M059J (cell line): ENCODE measurements at places on chromosomes 12 and 14. TPM values are rescaled to one million over a fixed set of nuclear protein-coding genes. Genes with fewer than 3 reads are reported as not detected.

The ARPC3 gene
- 987 and 1,311 TPM in 2 replicates for total RNA-seq

The KCNC2 gene
- total RNA-seq: not detected in 2 replicates

- peak; percentile 41 for DNase-seq
These were observed 110.5 kb downstream of the ASCL4 start for GRCh38 chr12:107884769-107885694.

GRCh38 chr14:58639198-58639565 lies 1.4 kb downstream of the DACT1 start:
- DNase-seq: no peak

- no peak for DNase-seq
These were observed 287.8 kb downstream of the ADGRD1 start for GRCh38 chr12:131241517-131241916.

DNA sequence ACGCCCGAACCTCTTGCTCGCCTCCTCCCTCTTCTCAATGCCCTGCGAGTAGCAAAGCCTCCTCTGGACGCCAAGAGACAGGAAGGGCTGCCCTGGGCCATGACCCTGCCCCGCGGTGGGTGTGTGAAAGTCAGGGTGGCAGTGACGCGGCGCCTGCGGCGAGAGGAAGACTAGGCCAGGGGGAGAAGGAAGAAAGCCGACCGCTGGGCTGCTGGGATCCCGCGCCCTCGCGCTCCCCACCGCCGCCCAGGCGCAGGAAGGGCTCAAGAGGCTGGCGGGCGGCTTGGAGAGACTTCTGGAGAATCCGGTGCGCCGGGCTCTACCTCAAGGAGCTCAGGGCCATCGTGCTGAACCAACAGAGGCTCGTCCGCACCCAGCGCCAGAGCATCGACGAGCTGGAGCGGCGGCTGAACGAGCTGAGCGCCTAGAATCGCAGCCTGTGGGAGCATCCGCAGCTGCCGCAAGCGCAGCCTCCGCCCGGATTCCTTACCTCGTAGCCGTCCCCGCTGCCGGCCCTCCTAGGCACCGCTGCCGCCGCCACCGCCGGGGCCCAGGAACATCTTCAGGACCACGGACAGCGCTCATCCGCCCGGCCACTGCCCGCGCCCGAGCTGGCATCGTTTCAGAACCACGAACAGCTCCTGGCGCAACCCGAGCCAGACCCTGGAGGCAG lies 105.0 kb upstream of the PRB2 start:
- DNase-seq: peak; percentile 60

DNA sequence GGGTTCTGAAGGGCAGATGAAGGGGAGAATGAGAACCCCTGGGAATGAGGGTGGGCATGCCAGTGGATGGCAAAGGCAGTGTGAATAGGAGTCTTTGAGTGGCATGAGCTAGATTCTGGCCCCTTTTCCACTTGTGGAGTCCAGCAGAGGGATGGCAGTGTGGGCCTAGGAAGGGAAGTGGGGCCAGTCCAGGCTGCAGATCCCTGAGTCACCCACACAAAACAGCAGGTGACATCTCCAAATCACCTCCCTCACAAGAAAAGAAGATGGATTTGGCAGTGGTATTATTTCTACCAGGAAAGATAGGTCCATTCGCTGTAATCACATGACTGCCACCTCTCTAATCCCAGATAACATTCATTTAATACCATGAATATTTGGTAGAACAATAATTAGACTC lies 151.3 kb downstream of the TTC7B start:
- DNase-seq: no peak

DNA sequence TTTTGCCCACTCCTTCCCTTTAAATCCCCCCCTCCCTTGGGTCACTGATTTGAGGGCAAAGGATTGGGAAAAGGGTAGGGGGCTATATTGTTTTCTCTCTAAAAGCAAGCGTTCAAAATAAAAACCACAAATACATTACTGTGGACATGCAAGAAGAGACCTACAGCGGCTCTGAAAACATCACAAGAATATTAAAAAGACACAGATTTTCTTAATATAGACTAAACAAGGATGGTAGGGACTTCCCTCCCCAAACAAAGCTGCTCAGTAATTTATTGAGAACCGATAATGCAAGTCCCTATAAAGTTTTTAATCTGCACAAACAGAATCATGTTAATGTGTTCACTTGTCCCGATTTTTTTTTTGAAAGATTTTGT lies 12.9 kb downstream of the TBX3 start:
- DNase-seq: no peak

- peak; percentile 14 for DNase-seq
These were observed 4.4 kb downstream of the TMEM179 start for GRCh38 chr14:104600141-104600643.

DNA sequence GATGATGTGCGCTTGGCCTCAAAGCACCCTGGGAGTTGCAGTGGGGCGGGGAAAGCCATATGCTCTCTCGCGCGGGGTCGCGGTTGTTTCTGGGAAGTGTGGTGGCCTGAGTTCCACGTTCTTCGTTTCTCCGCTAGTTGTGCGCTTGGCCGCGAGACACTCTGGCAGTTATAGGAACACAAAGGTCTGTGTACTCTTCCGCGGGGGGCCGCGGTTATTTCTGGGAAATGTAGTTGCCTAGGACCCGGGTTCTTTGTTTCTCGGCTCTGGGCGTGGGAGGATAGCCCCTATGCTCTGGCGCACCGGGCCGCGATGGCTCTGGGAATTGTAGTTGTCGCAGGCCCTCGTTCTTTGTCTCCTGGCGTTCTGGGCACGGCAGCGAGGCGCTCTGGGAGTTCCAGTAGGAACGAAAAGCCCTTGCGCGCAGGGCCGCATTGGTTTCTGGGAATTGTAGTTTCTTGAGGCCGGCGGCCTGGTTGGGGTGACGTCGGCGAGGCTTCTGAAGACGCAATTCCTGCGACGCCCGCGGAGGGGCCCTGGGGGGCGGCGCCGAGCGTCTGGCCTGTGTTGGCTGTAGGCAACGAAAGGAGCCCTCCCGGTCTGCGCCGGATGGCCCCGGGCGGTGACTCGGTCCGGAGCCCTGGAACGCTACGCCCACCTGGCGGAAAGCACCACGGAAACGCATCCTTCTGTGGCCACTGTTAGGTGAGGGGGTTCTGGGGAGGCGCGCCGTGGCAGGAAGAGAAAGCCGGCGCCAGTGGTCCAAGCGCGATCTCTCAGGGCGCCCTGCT lies at the start of gene ZNF140:
TSS of gene ZNF140 (plus strand) at position 556 of the 791 bp plus-strand sequence. CDS start 398 bp downstream, outside the sequence.
- DNase-seq: peak; percentile 94

GRCh38 chr14:21506557-21506956 lies 4.6 kb downstream of the METTL3 start:
- no peak for DNase-seq

DNA sequence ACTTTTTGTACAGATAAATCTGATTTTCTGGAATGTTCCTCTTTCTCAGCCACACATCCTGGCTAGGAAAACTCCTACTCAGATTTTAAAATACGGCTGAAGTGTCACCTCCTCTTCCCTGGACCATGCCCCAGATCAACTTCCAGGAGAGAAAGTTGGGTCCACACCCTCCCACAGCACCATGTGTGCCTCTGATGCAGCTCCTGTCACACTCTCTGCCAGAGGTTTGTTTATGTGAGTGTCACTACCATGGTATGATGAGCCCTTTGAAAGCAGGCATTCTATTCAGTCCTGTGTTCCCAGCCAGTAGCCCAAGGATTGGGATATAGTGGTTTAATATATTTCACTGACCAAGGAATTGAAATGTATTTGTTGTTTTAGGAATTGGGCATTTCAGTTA lies 287.2 kb upstream of the ATP2B1 start:
- DNase-seq: no peak

- DNase-seq: no peak
These were observed 3.2 kb downstream of the C14orf132 start for GRCh38 chr14:96042248-96042930.

DNA sequence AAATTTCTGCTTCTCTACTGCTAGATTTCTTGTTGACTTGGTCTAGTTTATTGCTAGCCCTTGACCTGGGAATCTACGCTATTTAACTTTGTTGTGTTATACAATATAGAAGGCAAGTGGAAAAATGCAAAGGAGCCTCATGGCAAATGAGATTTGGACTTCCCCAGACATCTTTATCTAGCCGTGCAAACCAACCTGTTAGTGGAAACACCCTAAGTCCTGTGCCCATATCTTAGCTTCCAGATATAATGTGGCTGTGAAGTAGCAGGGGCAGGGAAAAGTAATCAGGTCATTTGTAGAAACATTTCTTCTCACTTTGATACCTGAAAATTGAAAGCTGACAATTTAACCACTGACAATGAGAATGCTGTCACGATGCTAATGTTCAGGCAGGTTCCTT lies 90.7 kb upstream of the ATP2B1 start:
- DNase-seq: no peak

DNA sequence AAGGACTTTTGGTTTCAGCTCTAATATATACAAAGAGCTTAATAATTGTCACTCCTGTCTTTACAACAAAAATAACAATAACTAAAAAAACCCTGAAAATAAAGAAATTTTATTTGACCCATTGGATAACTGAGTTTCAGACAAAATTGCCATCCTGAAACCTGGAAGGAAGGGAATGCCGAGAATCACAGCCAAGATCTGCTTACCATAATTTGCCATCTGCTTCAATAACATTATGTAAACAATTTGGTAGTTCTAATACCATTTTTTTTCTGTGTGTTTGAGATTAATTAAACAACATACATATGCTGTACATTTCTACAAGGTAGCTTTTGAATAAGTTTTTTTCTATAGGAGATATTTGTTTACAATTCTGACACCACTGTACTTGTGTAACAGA lies 596.3 kb upstream of the MGAT4C start:
- DNase-seq: no peak

DNA sequence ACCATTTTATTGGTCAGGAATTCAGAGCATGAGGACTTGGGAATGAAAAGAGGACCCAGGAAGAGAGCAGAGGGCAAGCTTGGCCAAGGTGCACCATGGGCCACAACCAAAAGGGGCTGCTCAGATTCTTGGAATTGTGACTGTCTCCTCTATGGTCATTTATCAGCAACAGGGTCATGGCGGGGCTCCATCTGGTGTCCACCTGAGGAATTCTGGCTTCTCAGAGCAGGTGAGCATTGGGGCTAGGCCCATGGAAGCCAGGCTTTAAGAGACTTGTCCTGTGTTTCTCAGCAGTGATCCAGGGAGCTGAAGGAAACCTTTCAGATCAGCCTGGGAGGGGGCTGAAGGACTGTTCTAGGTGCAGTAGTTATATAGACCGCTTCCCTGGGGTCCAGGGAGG lies 2.6 kb upstream of the RIN3 start:
- peak; percentile 22 for DNase-seq

- peak; percentile 22 for DNase-seq
These were observed 47.2 kb downstream of the SPPL3 start for GRCh38 chr12:120856980-120857379.
